NCI-H2081 (cell line): ENCODE measurements at places on chromosomes 7 and 10.

- no peak for DNase-seq
These were observed 109.2 kb downstream of the ANK3 start for GRCh38 chr10:60280475-60280874.

DNA sequence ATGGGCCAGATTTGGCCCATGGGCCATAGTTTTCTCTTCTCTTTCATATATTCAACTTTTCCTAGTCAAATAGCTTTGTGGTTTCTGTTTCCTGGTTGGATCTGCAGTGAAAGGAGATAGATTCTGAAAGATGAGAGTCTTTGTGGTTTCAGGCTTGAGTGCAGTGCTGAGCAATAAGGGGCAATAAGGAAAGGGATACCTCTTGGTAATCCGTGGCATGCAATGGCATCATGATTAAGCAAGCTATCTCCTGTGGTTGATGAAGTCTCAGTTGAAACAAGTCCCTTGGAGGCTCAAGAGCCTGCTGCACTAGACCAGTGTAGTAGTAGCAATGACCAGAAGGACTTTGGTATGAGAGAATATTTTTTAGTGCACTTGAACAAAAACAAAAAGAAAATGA, 187.7 kb upstream of the CNTNAP2 start:
- no peak for DNase-seq

- DNase-seq, result no peak
These were observed 116.2 kb downstream of the GRID1 start for GRCh38 chr10:86250399-86250798.

DNA sequence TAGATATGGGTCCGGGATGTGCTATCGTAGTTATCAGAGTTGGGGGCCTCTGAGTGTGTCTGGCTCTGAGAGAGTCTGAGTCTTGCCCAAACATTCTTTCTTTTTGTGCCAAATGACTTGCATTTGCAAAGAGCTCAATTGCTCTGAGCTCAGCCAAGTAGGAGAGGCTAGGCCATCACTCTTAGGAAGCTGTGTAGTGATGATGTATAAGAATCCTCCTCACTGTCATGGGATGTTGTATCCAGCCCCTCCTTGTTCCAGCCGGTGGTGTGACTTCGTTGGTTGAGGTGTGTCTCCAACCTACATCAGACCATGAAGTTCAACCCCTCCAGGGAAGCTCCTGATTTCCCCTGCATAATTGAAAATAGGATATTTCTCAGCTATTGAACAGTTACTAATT, 97.5 kb upstream of the NPS start:
- no peak for DNase-seq

DNA sequence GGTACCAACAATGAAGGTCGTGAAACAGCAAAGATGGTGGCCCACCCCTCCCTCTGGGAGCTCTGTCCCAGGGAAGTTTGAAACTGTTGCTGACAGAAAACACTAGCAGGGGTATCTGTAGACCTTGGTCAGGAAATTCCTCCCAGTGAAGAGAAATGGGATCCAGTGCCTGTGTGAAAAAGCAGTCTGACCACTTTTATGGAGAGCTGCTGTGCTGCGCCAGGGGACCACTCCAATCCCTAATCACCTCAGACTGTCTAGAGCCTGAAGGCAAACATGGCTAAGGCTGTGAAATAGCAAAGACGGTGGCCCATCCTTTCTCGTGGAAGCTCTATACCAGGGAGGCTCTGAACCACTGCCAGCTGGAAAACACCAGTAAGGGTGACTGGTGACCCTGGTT, 38.3 kb upstream of the TMEM140 start:
- no peak for DNase-seq

DNA sequence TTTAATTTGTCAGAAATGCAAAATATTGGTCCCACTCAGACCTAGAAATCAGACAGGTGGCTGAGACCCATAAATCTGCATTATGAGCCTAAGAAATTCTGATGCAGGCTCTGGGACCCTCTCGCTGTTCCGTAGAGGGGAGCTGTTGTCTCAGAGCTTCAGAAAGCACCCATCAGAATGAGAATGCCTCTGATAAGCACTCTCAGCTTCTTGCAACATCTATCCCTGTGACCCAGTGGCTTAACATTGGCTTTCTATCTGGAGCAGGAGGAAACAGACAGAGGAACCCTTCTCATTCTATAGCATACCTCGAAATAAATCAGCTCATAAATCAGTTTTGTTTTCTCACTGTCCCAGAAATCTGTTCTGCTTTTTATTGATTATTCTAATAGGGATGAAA, 184.6 kb upstream of the SP4 start:
- DNase-seq, result no peak

- no peak for DNase-seq
These were observed 134.3 kb downstream of the CUX1 start for GRCh38 chr7:101951757-101952156.

GRCh38 chr10:21888959-21889358, 114.6 kb downstream of the DNAJC1 start:
- no peak for DNase-seq

DNA sequence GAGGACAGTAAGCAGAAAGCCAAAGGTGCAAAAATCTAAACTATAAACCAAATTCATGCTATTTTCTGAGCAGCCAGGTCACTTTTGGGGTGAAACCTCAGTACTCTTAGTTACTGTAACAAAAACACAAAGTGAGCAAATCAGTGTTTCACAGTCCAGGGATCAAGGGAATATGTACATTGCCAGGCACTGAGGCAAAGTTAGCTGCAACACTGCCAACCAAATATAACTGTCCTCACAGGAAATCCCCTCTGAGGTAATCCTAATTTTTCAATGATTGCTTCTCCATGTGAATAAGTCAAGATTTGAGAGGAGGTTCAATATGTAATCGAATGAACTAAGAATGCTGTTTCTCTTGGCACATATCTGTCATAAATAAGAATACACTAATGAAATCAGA, 229.7 kb downstream of the TSPAN12 start:
- no peak for DNase-seq

DNA sequence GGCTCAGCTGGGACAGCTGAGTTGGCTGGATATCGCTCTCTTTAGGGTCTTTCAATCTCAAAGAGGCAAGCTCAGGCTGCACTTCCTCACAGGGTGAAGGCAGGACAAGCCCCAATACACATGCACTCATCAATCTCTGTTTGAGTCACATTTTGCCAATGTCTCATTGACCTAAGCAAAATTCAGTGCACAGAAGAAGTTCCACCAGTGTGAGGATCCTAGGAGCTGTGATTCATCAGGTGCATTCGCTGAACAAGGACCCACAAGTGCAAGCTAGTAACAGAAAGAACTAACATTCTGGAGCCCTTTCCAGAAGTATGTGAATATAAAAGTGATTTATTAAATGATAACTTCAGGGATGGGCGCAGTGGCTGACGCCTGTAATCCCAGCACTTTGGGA, 477.2 kb downstream of the GPAM start:
- DNase-seq, result no peak

DNA sequence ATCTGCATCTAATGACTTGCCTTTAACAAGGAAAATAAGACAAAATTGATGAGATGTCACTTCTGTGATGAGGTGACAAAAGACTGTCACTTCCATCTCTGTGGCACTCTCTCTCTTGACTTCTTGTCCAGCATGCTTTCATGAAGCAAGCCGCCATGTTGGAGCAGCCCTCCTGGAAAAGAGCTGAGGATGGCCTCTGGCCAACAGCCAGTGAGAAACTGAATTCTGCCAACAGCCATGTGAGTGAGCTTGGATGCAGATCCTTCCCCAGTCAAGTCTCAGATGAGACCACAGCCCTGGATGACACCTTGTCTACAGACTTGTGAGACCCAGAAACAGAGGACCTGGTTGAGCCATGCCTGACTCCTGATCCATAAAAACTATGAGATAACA, 412.6 kb upstream of the SHH start:
- DNase-seq, result no peak

DNA sequence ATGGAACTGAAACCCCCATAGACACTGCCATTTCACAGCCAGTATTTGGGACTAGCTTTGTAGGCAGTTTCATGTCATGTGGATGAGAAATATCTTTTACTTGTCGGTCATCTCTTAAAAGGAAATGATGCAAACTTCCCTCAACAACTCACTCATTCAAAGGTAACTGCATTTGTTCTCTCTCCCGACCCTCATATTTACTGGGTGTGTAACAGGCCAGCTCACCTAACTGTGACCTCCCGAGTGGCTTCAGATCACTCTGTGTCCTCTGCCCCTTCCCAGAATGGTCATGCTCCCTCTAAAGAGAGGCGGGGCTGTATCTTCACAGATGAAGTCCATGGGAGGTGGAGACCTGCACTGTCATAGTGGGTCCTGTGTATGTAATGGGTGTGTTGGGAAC, 14.7 kb downstream of the LRRC18 start:
- DNase-seq, result no peak

DNA sequence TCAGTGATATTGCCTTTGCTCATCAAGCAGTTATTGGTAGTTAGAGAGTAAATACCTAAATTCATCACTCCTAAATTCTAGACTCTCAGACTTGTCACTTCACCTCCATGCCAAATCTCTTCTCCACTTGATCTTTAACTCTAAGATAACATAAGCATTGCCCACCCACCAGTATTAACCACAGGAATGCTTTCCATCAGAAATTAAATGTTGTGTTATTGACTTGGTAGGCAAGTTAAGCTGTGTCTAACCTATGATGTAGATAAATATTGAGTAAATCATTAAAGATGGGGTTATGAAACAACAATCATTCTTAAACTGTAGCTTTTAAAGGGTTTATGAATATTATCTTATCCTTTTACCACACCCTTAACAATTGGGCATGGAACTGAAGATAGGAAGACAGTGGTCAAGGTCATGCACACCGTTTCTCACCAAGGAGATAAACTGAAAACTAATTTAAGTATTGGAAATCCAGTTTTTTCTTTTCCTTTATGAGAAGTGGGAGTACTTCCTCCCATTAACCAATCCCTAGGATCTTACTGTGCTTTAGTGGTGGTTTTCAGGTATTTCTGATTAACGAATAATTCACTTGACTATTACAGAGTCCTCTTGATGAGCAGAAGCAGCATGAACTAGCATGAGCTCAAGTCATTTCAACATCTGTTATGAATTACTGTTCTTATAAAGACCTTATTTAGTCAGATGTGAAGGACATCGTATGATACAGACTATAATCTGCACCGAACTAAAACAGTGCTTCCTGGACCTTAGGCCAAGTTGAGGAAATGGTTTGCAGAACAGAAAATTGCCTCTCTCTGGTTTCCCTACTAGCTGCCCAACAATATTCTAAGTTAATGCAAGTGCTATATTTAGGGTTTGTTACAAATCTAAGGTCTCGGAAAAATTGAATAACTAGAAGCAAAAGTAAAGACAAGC, 142.0 kb downstream of the LCOR start:
- no peak for DNase-seq

- DNase-seq, result peak; percentile 93
These were observed 495.8 kb downstream of the PARD3 start for GRCh38 chr10:34319197-34319846.
